ENCODE measurements at places on chromosomes 5 and 9.

GRCh38 chr9:133615186-133615585, 6.0 kb upstream of the FAM163B start:
- DNase-seq, result no peak

DNA sequence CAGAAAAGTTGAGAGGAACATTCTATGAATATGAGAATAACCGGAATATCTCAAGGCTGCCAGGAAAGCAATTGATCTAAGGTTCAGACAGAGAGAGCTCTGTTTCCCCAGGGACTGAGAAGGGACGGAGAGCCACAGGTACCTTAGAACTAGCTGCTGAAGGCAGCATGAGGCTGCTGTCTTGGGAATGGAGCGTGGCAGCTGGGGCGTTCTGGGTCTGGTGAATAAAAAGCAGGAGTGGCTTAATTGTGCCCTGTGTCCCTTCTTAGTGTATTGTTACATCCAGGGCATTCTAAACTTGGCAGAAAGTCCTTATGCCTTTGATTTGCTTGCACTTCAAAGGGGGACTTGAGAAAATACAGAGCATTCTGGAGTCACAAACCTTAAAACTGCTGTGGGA, 434.5 kb downstream of the KDM4C start:
- no peak for DNase-seq

- no peak for DNase-seq
These were observed 29.3 kb downstream of the GOLGA2 start for GRCh38 chr9:128246471-128246870.

DNA sequence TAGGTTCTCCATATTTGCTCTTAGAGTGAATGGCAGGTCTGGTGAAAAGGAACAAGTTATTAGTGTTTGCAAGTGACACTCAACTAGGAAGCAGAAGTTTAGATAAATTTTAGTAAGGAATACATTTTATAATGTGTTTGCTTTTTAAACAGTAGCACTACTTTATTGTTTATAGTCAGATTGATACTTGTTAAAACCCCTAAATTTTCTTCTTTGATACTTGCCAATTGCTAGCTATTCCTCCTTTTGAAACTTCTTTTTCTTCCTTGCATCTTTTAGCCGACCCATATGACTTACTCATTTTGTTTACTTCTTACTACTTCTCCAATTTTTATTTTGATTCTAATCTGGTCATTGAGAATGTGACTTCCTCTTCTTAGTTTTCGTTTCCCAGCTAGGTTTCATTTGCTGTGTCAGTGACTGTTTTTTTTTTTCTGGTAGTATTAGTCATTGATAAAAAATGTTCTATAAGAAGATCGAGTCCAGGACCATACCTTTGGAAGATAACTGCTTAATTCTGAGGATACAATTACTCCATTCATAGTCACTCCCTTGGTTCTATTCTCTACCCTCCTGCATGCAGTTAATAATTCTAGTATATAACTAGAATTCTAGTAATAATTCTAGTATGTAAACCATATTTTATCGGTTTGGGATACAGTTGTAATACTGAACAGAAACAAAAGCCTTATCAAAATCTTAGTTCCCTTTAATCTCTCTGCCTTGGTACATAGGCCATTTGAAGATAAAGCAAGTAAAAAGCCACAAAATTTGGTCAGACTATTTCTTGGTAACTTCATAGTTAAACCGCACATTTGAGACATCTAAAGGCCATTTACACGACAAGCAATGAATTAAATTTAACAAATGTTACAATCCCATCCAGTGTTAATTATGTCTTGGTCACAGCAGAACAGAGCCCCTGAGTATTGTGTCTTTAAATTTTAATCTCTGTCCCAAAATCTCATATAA, 2.8 kb upstream of the RICTOR start:
- no peak for DNase-seq

DNA sequence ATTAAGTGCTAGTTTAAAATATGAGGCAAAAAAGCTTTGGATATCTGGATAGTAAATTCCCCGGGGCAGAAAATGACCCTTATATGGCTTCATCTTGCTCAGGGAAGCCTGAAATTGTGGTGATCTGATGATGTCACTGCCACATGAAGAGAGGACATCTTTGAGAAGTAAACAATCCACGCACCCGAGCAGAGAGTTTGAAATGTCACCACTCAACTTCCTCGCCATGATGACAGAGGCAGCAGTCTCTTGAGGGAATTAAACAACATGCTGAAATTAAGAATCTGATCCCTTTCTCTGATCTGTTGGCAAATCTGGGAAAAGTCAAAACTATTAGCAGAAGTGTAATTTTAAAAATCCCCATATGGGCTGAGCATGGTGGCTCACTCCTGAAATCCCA, 110.0 kb downstream of the TLE1 start:
- DNase-seq, result no peak

DNA sequence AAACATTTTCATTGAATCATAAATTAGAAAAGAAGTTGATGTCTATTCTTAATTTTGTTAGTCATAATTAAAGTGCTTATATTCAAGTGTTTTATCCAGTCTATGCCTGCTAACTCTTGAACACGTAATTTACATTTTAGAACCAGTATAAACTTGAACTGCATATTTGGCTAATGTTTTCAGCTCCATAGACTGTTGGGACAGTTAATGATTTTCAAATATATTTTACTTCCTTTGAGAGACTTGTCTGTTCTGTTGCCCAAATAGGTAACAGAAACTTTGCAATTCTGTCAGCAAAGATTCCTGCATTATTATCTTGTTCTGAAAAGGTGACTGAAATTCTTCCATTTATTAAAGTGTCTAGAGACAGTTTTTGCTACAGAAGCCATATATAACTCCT, 7.8 kb downstream of the ITGA2 start:
- DNase-seq, result no peak

GRCh38 chr5:67094476-67095300, 101.9 kb downstream of the CD180 start:
- DNase-seq, result no peak

DNA sequence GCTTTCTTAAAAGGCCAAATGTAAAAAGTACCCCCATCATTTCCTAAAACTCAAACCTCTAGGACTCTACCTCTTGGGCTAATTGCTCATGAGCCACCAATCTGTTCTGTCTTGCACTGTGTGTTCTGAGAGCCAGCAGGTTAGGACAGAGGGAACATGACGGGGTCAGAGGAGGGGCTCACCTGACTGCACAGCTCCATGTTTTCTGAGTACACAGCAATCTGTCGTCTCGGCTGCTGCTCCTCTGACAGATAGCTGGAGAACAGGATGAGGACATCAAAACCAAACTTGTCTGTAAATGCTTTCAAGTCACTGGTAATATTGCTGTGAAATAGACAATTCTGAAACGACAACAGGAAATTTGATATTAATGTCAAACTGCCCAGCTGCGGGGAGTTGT, 50.9 kb upstream of the PCA3 start:
- no peak for DNase-seq

DNA sequence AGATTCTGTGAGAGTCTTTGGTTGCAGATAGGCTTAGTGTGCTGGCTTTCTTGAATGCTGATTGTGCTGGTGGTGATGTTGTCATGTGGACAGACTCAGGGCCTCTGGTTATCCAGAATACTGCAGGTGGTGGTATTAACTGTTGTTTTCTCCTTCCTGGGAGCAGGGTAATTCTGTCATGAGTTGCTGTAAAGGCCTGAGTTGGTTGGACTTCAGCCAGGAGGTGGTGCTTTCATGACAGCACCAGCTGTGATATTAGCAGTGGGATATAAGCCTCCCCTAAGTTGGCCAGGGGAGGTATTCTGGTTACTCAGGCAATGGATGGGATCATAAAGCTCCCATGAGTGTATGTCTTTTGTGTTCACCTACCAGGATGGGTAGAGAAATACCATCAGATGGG, 16.4 kb upstream of the RNF180 start:
- DNase-seq, result no peak

- DNase-seq, result no peak
These were observed 220.4 kb upstream of the IRX4 start for GRCh38 chr5:2102819-2103776.

DNA sequence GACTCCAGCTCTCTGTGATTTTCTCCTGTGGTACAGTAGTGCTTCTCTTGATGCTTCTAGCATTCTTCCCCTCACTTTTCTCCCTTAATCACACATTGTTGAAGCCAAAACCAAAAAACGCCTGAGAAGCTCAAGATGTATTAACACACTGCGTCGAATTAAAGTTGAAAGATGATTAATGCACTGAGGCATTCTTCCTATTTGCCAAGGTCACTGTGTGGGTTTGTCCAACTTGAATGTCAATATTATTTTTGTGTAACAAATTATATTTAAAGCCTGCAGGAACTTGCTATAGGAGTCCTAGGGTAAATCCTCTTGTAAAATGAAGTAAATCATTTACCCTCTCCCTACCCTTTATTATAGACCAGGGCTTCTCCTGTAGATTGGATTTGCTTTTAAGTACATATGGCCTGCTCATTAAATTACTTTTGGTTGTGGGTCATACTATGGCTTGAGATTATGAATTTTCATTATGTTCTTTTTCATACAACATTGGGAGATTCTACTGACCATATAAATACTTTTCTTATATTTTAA, 68.1 kb downstream of the GDA start:
- no peak for DNase-seq

DNA sequence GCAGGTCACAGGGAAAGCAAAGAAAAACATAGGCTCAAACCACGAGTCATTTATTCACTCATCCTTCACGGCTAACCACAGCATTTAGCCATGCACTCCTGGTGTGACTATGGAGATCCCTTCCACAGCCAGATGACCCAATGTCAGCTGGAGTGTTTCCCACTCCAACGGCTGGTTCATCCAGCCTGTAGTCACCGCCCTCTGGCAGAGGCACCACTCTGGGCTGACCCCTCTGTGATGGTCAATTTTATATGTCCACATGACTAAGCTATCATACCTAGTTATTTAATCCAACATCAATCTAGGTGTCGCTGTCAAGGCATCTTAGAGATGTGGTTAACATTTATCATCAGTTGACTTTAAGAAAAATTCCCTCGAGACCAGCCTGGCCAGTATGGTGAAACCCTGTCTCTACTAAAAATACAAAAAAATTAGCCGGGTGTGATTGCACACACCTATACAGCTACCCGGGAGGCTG, 9.5 kb upstream of the PHF19 start:
- no peak for DNase-seq

- no peak for DNase-seq
These were observed 10.5 kb upstream of the EPB41L4B start for GRCh38 chr9:109331353-109331752.

DNA sequence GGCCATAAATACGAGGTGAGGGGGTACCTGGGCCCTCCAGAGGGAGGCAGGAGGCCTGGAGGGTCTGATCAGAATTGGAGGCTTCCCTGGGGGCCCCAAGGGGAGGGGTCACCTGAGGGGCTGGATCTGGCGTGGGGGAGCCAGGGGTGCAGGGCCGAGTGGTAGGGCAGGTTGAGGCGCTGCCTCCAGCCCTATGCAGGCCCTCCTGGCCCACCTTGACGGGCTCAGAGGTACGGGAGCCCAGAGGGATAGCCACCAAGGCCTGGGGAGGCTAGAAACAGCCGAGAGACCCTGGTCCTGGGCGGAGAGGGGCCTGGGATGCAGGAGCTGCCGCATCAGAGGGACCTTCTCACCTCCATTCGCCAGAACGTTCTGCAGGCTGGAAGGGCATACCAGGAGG, 24.3 kb downstream of the LHX3 start:
- no peak for DNase-seq

- DNase-seq, result no peak
These were observed at the start of gene PCDHB9 for GRCh38 chr5:141186897-141187512. Gene PCDHB9 (plus strand): TSS chr5:141187161. CDS start chr5:141187319, 158 bp downstream.

DNA sequence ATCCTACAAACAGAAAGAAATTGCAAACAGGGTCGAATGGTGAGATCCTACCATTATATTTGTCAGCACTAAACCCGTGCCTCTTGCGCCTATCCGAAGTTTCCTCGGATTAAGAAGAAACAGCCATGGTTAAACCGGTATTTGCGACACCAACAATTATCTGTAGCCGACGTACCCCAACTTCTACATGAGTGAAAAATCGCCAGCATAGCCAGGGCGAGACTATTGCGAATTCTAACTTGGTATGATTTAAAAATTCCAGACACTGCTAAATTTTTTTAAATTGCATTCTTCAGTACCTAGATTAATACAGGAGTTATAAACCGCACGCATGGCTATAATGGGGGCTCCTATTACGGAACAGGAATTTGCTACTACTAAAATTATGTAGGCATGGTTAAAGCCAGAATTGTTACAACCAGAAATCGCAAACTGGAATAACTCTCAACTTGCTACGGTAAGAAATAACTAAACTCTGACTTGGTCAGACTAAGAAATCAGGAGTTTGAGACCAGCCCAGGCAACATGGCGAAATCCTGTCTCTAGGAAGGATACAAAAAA, 25.3 kb upstream of the ANXA2R start:
- no peak for DNase-seq

DNA sequence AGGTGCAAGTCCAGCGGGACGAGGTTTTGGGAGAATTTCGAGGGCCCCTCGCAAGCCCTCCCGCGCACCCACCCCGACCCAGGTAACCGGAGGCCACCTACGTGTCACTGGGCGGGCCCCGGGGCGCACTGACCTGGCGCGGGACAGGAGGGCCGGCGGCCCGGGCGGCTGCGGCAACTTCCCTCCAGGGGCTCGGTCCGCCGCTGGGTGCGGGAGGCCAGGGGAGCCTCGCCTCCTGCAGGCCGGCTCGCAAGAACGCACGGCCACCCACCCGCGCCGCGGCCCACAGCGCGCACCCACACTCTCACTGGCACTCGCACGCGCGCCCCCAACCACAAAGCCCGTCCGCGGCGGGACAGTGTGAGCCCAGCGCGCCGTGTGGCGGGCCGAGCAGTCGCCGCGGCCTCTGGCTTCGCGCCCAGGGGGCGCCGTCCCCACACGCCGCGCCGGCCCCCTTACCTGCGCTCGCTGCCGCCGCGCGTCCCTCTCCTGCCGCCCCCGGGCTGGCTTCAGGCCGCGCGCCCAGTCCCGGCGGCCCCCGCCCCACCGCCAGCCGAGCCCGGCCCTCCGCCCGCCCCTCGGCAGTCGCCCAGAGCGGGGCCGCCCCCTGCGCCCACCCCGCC, 451 bp downstream of the LPAR1 start:
- no peak for DNase-seq
